ENCODE measurements at places on chromosomes 13 and 19. TPM values are rescaled to one million over a fixed set of nuclear protein-coding genes. Genes with fewer than 3 reads are reported as not detected.

Gene SULT2B1
- total RNA-seq, result 0.13 TPM

Gene LMTK3
- total RNA-seq, result 0.04 TPM

Gene CAPS
- total RNA-seq, result 5.1 TPM

Gene RFPL4A
- total RNA-seq, result 0.62 TPM

Gene KLK13
- total RNA-seq, result not detected

Gene LCP1
- 8.6 TPM for total RNA-seq

Gene DIAPH3
- 4.3 TPM for total RNA-seq

Gene CYP4F2
- total RNA-seq, result not detected

Gene CNFN
- not detected for total RNA-seq

Gene SEMA6B
- total RNA-seq, result 15.6 TPM

Gene FOXO1
- total RNA-seq, result 11.3 TPM

Gene ZNF460
- total RNA-seq, result 56.8 TPM

Gene CFAP97D2
- not detected for total RNA-seq

Gene OVOL3
- not detected for total RNA-seq

Gene PSG11
- 0.75 TPM for total RNA-seq

Gene RAB8A
- 17.5 TPM for total RNA-seq

Gene CD37
- 1.1 TPM for total RNA-seq

Gene CCDC8
- total RNA-seq, result 73.9 TPM

Gene POU2F2
- 0.35 TPM for total RNA-seq

Gene FCER2
- 0.44 TPM for total RNA-seq

Data from muscle of leg (tissue), 16 donors.